ENCODE measurements at places on chromosomes 12 and 14.

GRCh38 chr12:65612440-65612839 is 211.8 kb upstream of the HMGA2 start:
- DNase-seq, result no peak

DNA sequence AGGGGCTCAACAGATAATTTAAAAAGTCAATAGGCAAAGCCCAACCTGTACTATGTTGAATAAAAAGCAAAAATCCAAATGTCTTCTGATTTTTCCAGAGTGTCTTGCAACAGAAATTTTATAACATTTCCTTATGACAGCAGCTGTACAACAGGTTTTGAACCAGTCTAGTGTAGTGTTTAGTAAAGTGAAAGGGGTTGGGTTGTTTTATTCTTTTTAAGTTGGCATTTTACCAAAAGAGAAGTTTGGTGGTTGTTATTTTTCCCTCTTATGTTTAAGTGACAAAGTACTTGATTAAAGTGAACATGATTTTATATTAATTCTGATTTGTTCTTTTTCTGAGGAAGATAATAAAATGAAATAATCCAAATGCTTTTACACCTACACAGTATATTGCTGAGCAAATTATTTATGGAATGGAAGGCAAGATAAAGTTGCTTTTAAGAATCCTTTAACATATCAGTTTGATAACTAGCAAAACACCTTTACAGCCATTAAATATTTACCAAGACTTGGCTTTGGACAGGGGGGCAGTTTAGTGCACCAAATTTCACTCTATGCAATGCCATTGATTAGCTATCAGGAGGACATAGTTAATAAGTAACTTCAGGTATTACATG is 128.9 kb downstream of the FOXA1 start:
- DNase-seq, result no peak

DNA sequence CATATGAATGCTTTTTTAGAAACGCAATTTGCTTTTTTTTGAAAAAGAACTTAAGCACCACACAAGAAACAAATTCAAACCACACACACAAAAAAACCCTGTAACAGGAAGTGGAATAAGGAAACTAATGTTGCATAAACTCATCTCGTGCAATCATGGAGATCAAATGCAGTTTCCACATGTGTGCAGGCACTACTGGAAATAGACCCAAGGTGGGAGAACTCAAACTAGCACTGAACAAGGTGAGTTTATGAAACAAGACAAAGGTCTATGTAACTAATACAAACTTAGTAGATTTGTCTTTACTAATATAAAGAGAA is 17.5 kb downstream of the NIN start:
- no peak for DNase-seq

DNA sequence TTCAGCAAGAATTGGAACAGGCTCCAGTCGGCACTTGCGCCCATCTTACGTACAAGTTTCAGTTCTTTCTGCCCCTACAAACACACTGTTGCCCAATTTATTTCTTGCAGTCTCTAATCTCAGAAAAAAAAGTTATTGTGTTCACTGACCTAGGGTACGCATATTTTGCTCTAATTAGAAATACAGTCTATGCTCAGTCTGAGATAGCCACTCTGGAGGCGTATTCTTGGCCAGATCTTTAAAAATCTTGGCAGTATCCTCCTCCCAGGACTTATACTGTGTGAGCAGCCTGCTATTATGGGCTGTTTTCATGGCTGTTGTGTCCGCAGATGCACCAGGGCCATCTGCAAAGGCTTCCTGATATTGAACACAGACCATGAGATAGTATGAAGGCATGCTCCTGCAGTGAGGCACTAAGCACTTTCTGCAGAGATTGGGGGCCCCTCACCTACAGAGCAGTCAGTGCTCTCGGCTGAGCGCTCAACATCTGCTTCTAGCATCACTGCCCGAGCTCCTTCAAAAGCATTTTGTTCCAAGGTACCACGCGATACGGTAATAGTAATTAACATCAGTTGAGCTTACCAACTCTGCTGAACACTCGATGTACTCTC is 57.9 kb downstream of the PPM1H start:
- DNase-seq, result no peak

DNA sequence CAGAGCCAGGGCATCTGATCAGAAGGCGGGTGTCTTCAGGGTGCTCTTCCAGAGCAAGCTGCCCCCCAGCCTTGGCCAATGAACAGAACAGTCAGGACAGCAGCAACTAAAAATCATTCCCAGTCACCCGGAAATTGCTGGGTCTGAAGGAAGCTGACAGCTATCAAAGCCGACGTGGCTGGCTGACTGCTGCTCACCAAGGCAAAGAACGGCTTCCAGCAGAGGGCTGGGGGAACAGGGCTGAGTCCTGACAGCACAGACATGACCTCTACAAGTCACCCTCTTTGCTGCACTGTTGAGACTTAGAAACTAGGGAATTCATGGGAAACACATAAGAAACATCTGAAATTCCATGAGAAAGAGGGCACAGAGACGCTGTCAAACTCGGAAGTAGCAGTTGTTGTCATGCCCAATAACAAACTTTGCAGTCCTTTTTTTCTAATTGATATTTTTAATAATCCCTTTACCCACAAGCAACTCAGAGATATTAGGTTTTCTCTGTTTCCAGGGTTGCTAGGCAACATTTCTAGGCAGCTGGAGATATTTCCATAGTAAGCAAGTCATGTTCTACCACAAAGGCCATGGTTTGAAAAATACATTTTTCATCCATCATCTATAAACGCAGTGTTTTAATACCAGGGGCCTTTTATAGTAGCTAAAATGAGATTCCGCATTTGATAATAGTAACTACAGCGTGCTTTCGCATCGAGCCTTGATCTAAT is 365.2 kb downstream of the SEC23A start:
- no peak for DNase-seq

DNA sequence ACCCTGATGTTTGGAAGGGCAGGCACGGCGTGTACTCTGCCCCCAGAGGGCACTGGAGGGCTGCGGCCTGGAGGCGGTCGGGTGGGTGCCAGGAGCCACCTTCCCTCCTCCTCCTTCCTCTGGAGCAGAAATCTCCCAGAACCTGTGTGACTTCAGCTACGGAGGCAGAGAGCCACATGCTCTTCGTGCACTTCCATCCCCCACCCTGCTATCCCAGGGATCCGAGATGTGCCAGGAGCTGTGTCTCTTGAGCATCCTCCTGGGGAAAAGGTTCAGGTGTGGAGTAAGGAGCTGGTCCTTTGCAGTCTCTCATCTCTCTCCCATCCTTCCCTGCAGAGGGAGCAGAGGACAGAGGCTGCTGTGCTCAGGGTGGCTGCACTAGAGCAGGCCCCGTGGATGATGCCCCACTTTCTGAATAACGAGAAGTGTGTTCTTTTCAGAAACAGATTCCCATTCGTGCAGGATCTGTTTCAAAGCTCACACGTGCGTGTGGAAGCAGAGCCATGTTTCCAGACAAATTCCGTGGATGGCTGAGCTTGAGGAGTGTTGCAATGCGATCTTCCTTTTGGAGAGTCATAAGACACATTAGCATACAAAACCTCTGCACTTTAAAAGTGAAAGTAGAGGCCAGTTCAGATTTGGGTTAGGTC is 162.9 kb downstream of the ADGRD1 start:
- DNase-seq, result no peak

DNA sequence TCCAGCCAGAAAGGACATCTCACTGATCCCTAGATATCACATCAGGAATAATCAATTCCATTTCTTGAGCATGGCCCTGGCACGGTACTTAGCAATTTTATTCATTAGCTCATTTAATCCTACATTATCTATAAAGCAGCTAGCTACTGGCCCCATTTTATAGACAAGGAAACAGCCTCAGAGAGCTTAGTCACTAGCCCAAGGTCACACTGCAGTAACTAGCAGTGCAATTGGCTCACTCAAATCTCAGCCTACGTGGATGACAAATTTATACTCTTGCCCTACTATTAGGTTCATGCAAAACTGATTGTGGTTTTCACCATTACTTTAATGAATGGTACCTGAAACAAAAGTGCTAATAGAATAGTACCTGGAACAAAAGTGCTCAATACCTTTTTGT is 41.7 kb downstream of the NUAK1 start:
- DNase-seq, result no peak

- DNase-seq, result no peak
These were observed 280.6 kb downstream of the NRXN3 start for GRCh38 chr14:78450669-78451318.

DNA sequence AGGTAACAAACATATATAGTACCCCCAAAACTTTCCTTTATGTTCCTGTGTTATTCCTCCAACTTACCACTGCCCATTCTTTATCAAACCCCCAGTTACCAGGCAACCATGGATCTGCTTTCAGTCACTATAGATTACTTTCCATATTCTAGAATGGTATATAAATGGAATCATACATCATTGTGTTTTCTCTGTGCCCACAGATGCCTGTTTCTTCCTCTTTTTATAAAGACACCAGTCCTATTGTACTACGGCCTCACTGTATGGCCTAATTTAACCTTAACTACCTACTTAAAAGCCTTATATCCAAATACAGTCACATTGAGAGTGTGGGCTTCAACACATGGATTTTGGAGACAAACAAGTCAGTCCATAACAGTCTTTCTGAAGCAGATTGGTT is 2.6 kb downstream of the TAS2R14 start:
- DNase-seq, result no peak

- no peak for DNase-seq
These were observed 539.1 kb downstream of the PRKD1 start for GRCh38 chr14:29388571-29388970.
